ENCODE measurements at places on chromosomes 5 and 9. TPM values are rescaled to one million over a fixed set of nuclear protein-coding genes. Genes with fewer than 3 reads are reported as not detected.
A peak's percentile ranks its signal among the peaks of the same experiment; 100 is the strongest.

DNA sequence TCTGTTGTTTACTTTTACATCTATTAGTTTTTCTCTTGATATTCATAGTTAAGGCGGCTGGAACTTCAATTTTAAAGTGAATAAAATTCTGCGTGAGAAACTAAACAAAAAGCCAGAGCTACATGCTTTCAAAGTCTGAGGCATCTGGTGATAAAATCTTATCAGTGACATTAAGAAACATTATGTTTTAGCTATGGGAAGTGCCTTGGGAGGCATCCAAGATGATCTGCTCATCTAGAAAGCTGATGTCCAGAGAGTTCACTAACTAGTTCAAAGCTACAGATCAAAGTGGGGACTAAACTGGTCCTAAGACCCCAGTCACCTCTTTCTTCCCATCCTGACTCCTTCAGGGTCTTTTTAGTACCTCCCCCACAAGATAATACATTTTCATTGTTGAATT, 37.2 kb downstream of the MRPS27 start:
- no peak overlapping the region for H3K4me3 ChIP-seq
- H3K36me3 ChIP-seq, result no peaks in the 10 kb centered on the region
- H3K27ac ChIP-seq, result no peak overlapping the region
- DNase-seq, result no peak
- no peaks in the 10 kb centered on the region for H3K27me3 ChIP-seq

GRCh38 chr5:105840800-105841199, 1829.9 kb downstream of the EFNA5 start:
- H3K36me3 ChIP-seq, result no peaks in the 10 kb centered on the region
- H3K4me3 ChIP-seq, result no peak overlapping the region
- DNase-seq, result no peak
- H3K4me1 ChIP-seq, result no peaks in the 10 kb centered on the region

DNA sequence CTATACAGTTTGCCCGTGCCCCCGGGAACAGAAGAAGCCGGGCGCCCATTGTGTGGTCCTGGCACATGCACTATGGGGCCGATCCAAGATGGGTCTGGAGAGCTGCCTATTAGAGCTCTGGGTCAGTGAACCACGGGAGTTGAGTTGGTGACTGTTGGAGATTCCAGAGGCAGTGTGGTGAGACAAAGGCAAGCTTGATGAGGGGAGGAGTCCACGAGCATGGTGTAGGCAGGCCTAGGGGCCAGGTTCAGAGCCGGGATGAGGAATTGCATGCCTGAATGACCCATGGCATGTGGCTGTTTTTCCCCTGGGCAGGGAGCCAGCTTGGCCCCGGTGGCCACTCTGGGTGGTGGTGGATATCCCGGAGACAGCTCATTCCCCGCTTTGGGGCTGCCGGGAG, 84.4 kb upstream of the STC2 start:
- H3K4me3 ChIP-seq, result no peak overlapping the region
- no peak overlapping the region for H3K27ac ChIP-seq
- DNase-seq, result no peak
- H3K4me1 ChIP-seq, result peaks cover 5% of the 10 kb centered on the region
- H3K27me3 ChIP-seq, result no peaks in the 10 kb centered on the region

DNA sequence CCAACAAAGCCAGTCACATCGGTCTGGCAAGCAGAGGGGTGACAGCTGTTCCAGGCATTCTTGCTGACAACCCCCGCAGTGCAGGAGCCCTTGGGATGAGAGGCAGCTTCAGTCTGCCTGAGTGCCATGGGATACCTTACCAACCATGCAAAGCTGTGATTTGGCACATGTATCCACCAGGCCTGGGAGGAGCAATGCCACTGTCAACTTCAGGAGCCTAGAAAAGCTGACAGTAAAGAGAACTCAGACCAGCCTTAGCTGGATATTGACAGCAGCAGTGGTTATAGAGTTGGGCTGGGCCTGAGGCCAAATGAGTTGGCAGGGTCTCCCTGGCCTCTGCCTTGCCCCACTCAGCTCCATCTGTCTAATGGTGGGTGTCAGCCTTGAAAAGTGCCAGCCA, 10.1 kb upstream of the PLPPR1 start:
- H3K4me1 ChIP-seq, result no peaks in the 10 kb centered on the region
- H3K36me3 ChIP-seq, result no peaks in the 10 kb centered on the region
- H3K27me3 ChIP-seq, result no peaks in the 10 kb centered on the region
- H3K27ac ChIP-seq, result no peak overlapping the region

DNA sequence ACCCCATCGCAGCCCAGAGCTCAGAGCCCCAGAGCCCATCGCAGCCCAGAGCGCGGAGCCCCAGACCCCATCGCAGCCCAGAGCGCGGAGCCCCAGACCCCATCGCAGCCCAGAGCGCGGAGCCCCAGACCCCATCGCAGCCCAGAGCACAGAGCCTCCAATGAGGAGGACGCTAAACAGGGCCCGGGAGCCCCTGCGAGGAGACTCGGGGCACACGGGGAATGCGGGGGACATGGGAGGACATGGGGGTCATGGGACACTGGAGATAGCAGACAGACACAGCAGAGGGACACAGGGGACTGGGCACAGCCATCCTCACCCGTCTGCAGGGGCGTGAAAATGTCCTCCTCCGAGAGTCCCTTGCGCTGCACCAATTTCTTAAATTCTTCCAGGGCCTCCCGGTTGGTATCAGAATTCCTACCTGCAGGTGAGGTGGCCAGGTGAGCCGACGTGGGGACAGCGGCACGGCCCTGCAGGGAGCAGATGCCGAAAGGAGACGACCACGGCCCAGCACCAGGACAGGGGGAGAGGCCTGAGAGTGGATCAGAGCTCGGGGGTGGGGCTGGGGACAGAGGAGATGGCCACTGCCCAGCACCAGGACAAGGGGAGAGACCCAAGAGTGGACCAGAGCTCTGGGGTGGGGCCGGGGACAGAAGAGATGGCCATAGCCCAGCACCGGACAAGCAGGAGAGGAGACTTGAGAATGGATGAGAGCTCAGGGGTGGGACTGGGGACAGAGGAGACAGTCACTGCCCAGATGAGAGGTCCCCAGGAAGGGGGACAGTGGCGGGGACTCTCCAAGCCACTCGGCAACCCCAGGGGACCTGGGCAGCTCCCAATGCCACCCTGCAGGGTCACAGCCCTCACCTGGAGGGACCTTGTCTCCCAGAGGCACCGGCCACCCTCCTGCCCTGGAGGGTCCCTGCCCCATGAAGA, 2.8 kb downstream of the OBP2B start:
- DNase-seq, result peak; percentile 7
- H3K4me1 ChIP-seq, result no peaks in the 10 kb centered on the region
- H3K36me3 ChIP-seq, result no peaks in the 10 kb centered on the region

DNA sequence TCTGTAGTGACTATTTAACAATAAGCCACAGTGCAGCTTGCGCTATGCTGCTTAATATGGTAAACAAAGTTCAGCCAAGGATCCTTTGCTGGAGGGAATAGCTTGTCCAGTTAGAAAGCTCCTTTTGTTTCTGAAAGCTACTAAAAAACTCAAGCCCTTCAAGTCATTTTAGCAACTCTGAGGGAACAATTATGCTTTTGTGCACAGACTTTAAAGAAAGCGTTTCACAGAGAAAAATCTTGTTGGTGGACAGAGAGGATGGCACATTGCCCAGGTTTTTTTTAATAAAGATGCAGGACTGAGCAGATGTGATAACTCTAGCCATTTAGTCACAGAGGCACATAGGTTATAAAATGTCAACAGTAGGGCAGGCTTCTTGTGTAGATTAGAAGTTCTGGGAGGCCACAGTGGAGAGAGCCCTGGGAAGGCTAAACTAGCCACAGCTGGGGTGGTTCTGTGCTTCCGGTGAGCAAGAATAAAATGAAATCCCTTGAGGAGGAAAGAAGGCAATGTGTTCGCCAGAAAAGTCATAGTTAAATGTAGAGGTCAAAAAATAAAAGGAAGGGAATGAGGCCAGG, 63.4 kb downstream of the ALDH7A1 start:
- H3K4me3 ChIP-seq, result no peak overlapping the region
- no peaks in the 10 kb centered on the region for H3K36me3 ChIP-seq
- peak; percentile 45 for DNase-seq
- H3K4me1 ChIP-seq, result peaks cover 18% of the 10 kb centered on the region

- H3K4me3 ChIP-seq, result no peak overlapping the region
- H3K4me1 ChIP-seq, result no peaks in the 10 kb centered on the region
- no peak for DNase-seq
- no peaks in the 10 kb centered on the region for H3K27me3 ChIP-seq
- H3K36me3 ChIP-seq, result no peaks in the 10 kb centered on the region
These were observed 150.1 kb downstream of the ATPSCKMT start for GRCh38 chr5:10099548-10099947.

GRCh38 chr5:113203916-113204315, 227.3 kb downstream of the DCP2 start:
- H3K27me3 ChIP-seq, result no peaks in the 10 kb centered on the region
- H3K4me1 ChIP-seq, result no peaks in the 10 kb centered on the region
- no peak overlapping the region for H3K27ac ChIP-seq
- no peaks in the 10 kb centered on the region for H3K36me3 ChIP-seq
- no peak for DNase-seq

DNA sequence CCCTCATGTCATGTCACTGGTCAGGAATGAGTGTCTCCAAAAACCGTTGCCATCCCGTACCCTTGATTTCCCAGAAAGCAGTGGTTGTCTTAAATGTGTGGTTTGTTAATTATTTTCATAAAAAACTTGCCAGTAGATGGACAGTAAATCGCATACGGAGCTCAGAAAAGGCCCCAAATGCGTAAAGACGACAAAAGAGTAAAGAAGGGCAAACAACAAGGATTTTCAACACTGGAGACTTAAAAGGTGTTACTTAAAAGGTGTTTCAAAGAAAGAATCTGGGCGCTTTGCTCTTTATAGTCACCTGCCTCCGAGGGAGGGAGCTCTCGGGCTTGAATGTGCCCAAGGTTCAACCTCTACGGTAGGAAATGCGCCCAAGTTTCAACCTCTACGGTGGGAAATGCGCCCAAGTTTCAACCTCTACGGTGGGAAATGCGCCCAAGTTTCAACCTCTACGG, 734 bp downstream of the KIF27 start:
- H3K4me3 ChIP-seq, result peak overlapping the region; percentile 99
- peak overlapping the region; percentile 97 for H3K27ac ChIP-seq
- no peaks in the 10 kb centered on the region for H3K27me3 ChIP-seq
- H3K36me3 ChIP-seq, result no peaks in the 10 kb centered on the region
- peak; percentile 79 for DNase-seq

GRCh38 chr9:95193067-95193466, 124.4 kb downstream of the FANCC start:
- peaks cover 21% of the 10 kb centered on the region for H3K4me1 ChIP-seq
- no peaks in the 10 kb centered on the region for H3K36me3 ChIP-seq
- no peak overlapping the region for H3K27ac ChIP-seq
- H3K4me3 ChIP-seq, result no peak overlapping the region
- DNase-seq, result no peak

DNA sequence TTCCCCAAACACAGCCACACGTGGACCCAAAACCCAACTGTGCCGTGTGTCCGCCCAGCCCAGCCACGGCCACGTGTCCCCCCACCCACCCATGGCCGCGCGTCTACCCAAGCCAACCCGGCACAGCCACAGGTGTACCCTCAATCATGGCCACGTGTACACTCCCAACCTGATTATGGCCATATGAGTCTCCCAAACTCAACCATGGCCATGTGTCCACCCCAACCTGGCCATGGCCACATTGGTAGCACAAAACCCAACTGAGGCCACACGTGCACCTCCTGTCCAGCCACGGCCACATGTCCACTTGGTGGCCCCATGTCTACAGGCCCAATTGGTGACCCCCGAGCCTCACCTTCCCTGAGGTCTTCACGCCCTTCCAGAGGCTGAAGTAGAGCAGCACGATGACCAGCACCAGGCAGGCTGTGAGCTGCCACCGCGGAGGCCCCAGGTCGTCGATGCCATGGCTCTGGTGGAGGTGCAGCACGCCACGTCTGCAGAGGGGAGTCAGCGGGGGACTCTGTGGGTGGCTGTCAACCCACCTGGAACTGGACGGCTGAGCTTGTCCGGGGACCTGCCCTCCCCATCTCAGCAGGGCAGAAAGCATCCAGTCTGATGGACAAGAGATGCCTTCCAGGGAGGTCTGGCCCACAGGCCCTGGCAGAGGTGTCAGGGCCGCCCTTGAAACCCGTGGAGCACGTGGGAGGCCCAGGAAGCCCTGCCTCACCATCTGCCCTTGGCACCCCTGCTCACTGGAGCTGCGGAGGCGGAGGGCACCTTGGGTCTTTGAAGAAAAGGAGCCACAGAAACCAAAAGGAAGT, 23.5 kb downstream of the SLC6A3 start:
- no peaks in the 10 kb centered on the region for H3K36me3 ChIP-seq
- DNase-seq, result no peak
- H3K27ac ChIP-seq, result no peak overlapping the region
- no peak overlapping the region for H3K4me3 ChIP-seq
- H3K27me3 ChIP-seq, result no peaks in the 10 kb centered on the region

GRCh38 chr9:131707733-131708157, 32.1 kb downstream of the RAPGEF1 start:
- H3K36me3 ChIP-seq, result no peaks in the 10 kb centered on the region
- peak overlapping the region; percentile 38 for H3K27ac ChIP-seq
- no peaks in the 10 kb centered on the region for H3K27me3 ChIP-seq
- no peak overlapping the region for H3K4me3 ChIP-seq
- H3K4me1 ChIP-seq, result peaks cover 12% of the 10 kb centered on the region

DNA sequence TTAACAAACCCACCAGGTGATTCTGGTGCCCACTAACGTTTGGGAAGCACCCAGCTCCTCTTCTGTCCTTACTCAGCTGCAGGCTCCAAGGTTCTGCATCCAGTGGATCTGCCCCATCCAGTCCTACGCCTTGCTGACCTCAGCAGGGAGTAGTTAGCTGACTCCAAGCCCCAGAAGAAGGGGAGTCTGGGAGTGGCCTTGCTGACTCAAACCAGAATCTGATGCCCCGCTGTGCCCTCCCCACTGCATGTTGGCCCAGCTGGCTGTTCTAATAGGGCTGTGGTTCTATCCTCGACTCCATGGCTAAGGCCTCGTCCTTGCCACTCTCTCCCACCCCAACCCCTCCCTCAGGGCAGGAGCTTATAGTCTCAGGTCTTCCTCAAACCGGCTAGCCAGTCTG, 136.3 kb downstream of the TTLL11 start:
- no peak overlapping the region for H3K27ac ChIP-seq
- no peaks in the 10 kb centered on the region for H3K27me3 ChIP-seq
- H3K36me3 ChIP-seq, result no peaks in the 10 kb centered on the region

DNA sequence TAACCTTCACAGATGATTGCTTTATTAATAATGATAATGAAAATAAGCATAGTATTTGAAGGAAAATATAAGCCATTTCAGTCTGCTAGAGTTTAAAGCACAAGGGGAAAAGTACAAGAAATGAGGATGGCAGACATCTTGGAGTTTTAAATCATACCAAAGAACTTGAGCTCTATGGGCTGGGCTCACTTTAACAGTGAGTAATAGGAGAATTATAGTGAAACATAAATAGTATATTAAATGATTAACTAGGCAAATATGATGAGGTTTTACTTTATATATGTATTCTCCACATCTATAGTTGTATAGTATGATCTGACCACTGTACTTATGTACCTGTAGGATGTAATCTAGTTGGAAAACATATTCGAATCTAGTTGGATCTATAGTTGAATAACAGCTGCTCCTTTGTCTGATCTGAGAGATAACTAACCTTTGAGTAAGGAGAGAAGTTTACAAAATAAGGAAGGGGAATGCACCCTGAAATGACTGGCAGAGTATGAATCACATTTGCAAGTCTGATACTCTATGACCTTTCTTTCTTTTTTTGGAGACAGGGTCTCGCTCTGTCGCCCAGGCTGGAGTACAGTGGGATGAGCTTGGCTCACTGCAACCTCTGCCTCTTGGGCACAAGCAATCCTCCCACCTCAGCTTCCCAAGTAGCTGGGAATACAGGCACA, 17.6 kb downstream of the MEGF9 start:
- H3K4me1 ChIP-seq, result no peaks in the 10 kb centered on the region
- H3K27me3 ChIP-seq, result no peaks in the 10 kb centered on the region
- H3K4me3 ChIP-seq, result no peak overlapping the region
- DNase-seq, result no peak
- no peak overlapping the region for H3K27ac ChIP-seq

LAMC3 gene
- 136 TPM for total RNA-seq

ATP10B gene
- total RNA-seq, result 1.9 TPM

TEX48 gene
- 11.5 TPM for total RNA-seq

HK3 gene
- total RNA-seq, result 6.4 TPM

All from testis (tissue), 5 donors.